Heart left ventricle (tissue), 16 donors: ENCODE measurements at places on chromosomes 3 and 15. TPM values are rescaled to one million over a fixed set of nuclear protein-coding genes. Genes with fewer than 3 reads are reported as not detected.

DNA sequence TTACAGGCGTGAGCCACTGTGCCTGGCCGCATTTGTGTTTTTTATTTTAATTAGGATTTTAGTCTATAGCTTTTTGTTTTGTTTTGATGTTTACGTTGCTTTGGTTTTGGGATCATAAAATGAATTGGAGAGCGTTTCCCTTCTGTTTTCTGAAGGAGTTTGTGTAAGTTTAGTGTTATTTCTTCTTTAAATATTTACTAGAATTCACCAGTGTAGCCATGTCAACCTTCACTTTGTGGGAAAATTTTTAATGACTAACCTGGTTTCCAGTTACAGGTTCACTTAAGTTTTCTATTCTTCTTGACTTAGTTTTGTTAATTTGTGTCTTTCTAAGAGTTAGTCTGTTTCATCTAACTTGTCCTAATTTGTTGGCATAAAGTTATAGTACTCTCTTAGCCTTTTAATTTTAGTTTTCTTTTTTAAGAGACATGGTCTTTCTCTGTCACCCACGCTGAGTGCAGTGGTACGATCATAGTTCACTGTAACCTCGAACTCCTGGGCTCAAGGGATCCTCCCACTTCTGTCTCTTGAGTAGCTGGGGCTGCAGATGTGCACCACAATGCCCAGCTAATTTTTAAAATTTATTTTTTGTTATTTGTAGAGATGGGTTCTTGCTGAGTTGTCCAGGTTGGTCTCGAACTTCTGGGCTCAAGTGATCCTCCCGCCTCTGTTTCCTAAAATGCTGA is 61.0 kb downstream of the CHD2 start:
- DNase-seq = no peak

GRCh38 chr3:157672061-157672460 is 168.8 kb upstream of the VEPH1 start:
- no peak for DNase-seq

DNA sequence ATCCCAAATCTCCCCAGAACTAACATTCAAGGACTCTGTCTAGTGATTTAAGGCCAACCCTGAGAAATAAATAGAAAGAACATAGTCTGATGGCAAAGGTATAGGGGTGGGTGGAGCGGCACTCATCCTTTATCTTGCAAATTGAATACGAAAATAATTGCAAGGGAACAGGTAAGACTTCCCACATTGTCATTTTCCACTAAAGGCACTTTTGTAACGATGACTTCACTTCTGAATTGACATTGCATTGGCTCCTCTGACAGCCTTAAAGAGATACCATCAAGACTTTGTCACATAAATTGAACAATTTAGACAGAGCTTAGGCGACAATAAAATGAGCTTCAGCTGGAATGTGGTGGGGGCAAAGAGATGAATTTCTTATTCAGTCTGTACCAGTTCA is 75.3 kb upstream of the PLCL2 start:
- DNase-seq = no peak

DNA sequence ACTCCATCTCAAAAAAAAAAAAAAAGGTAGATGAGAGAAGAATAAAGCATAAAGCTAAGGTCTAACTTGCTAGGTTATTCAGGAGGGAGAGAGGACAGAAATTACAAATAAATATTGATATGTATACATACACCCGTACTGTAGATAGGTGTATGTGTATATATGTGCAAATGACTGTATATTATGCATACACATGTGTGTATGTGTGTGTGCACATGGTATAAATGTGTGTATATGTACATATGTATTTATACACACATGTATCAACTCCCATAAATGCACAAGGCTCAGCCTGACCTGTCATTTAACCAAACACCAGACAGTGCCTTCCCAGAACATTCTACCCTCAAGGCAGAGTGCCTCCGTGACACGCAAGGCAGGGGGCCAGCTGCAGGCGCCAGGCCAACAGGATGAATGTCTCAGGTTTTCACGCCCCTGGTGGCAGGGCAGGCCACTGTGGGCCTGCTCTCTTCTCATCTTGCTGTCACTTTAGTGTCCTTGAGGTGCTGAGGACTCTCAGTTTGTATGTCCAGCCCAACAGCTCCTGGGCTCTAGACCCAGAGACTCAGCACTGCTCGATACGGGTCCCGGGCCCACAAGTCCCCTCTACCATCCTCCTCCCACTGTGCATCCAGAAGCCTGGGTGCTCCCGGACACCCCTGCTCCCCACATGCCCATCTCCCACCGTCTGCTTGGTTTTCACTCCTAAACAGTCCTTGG is 40.4 kb downstream of the TM2D3 start:
- no peak for DNase-seq

DNA sequence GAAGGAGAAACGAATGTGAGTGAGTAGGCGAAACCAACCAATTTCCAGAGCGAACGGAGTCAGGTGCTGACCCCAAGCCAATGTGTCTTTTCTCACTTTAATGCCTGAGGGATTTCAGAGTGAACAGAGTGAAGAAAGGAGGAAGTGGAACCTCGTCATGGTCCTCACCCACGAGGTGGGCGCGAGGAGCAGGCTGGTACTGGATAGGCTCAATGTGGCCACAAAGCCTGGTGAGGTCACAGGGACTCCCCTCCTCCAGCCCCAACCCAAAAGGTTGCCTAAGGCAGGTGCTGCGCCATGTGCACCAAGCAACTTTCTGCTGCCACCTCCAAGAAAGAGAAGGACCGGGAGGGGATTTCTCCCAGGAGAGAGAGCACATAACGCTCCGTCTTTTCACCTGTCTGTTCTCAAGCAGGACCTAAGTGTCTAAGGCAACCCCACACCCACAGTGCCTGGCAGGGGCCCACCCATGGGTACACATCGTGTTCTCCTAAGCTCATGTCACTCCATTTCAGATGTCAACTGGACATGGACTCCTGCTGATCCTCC is 3.8 kb downstream of the NRROS start:
- no peak for DNase-seq

GRCh38 chr15:66030650-66031049 is 161.4 kb downstream of the RAB11A start:
- no peak for DNase-seq

GRCh38 chr15:74682954-74683353 is 12.9 kb downstream of the EDC3 start:
- DNase-seq = no peak

DNA sequence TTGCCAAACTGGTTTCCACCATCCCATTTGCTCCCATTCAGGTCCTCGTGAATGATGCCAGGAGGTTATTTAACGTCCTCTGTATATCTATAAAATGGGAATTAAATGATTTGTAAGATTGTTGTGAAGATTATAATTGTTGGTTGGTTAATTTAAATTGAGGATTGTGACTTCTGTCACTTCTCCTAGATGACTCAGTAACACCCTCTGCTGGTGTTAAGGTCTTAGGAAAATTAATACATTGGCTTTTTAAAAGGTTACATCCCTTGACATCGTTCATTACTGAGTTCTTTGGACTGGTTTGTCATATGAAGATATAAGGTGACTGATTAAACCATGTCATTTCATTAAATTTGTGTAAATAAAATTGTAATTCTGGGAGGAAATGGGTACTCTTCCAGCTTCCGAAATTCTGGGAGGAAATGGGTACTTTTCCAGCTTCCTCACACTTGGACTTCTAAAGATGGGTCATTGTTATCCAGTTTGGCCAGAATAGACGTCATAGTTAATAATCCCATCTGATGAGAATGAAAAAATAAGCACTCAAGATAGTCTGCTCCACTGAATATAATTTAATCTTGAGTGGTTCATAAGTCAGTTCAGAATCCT is 33.3 kb upstream of the PAQR5 start:
- DNase-seq = no peak

GRCh38 chr3:79421273-79421672 is 346.5 kb downstream of the ROBO1 start:
- DNase-seq = no peak

DNA sequence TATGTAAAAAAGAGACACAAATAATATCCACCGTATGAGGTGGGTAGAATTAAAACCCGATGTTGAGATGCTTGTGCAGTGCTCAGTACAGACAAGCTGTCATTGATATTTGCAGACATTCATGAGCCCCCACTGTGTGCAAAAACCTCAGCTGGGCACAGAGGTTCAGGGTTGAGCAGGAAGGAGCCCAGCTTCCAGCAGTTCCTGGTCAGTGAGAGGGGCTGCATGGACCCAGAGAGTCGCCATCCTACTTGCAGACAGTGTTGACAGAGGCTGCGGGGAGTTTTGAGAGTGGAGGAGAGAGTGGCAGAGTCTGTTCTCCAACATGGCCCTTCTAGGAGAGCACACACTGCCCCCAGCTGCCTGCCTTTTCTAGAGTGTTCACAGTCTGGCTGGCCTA is 6.1 kb upstream of the LTF start:
- DNase-seq = no peak

- no peak for DNase-seq
Measured at GRCh38 chr3:137992592-137992991, 17.4 kb upstream of the CLDN18 start.

GRCh38 chr15:35647303-35647702 is 101.3 kb upstream of the DPH6 start:
- DNase-seq = no peak

DNA sequence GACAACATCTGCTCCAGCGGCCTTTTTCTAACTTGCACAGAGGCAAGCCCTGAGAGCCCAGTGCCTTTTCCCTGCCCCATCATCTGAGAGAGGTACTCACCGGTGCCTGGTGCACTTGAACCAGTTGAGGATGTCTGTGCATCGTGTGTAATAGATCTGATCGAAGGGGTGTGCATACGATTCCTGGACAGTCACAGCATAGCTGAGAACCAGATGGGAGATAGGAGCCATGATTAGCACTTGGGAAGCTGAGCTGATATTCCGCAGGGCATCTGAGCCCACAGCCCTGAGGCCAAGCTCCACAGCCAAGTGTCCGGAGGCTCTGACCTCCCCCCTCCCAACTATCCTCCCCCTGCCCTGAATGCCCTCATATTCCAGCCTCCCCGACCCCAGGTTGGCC is 129.8 kb downstream of the MEGF11 start:
- no peak for DNase-seq

- peak; percentile 14 for DNase-seq
Measured at GRCh38 chr3:14827776-14828175, 9.0 kb downstream of the FGD5 start.

- peak; percentile 80 for DNase-seq
Measured at GRCh38 chr3:46812237-46812791, 50.9 kb downstream of the MYL3 start.

DNA sequence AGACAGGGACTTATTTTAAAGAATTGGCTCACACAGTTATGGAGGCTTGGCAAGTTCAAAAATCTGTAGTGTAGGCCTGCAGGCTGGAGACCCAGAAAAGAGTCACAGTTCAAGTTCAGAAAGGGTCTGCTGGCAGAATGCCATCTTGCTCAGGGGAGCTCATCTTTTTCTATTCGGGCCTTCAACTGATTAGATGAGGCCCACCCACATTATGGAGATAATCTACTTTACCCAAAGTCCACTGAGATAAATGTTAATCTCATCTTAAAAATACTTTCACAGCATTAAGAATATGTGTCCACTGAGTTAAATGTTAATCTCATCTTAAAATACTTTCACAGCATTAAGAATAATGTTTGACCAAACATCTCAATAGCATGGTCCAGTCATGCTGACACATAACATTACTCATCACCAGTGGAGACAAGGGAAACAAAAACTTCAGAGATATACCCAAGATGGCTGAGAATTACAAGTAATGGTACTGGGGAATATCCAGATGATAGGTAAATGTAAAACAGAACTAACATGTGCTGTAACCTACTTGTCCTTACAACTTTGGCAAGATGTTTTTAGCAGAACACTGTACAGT is 74.3 kb upstream of the STAC start:
- DNase-seq = no peak

DNA sequence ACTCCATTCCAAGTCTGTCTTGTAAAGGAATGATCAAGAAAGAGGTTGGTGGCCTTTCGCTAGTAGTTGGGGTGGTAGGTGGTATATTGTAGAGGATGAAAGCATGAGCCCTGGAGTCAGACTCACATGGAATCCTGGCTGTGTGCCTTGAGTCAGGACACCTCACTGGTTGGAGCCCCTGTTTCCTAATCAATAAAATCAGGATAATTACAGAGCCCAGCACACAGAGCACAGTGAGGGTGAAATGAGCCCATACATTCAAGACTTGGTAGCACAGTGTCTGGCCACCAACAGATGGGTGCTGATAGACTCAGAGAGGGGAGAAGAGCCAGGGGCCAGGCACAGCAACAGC is 95.1 kb upstream of the MYZAP start:
- no peak for DNase-seq

GRCh38 chr3:15610082-15610759 is 8.7 kb downstream of the BTD start:
- no peak for DNase-seq

GRCh38 chr3:156341332-156341731 is 213.6 kb downstream of the SSR3 start:
- DNase-seq = no peak

GRCh38 chr3:107676469-107677309 is 153.9 kb downstream of the BBX start:
- no peak for DNase-seq

CCDC9B gene
- 38.0 TPM for polyA plus RNA-seq

SAMD7 gene
- polyA plus RNA-seq = not detected

EFHB gene
- polyA plus RNA-seq = 0.14 TPM

ROBO1 gene
- polyA plus RNA-seq = 1.4 TPM

GALNT15 gene
- 12.0 TPM for polyA plus RNA-seq

SCAANT1 gene
- polyA plus RNA-seq = not detected

EPHB3 gene
- 1.4 TPM for polyA plus RNA-seq

REC114 gene
- 0.23 TPM for polyA plus RNA-seq

CA12 gene
- polyA plus RNA-seq = 0.04 TPM

LRIG1 gene
- polyA plus RNA-seq = 52.9 TPM

MNS1 gene
- 0.88 TPM for polyA plus RNA-seq

GOLGA8T gene
- polyA plus RNA-seq = 0.30 TPM

FYTTD1 gene
- polyA plus RNA-seq = 19.0 TPM

C3orf80 gene
- polyA plus RNA-seq = 0.08 TPM
